ENCODE measurements at places on chromosomes 2 and 18.
A peak's percentile ranks its signal among the peaks of the same experiment; 100 is the strongest.

GRCh38 chr18:50115095-50115494 is 79.9 kb downstream of the MYO5B start:
- no peak for DNase-seq

- DNase-seq = no peak
Observed at GRCh38 chr18:23740105-23740830, 51.0 kb downstream of the LAMA3 start.

DNA sequence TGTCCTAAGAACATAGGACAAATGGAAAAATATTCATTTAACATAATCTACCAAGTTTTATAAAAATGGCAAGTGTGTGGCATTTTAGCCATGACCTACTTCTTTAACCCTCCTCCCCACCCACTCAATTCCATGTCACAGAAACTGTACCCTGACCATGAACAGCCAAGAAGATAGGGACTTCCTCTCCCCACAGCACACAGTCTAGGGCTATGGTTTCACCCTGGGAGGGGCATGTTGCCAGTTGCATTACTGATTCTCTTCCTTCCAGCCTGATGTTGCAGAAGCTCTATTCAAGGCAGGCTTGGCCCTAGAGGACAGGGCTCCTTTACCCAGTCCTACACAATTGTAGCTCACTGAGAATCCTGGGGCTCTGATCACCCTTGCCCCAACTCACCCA is 153.6 kb upstream of the KLF7 start:
- no peak for DNase-seq

- DNase-seq = no peak
Observed at GRCh38 chr18:79954791-79955190, 3.3 kb upstream of the SLC66A2 start.

GRCh38 chr2:217413193-217413592 is 553.3 kb upstream of the TNP1 start:
- no peak for DNase-seq

GRCh38 chr2:44273596-44273995 is 1.7 kb upstream of the SLC3A1 start:
- DNase-seq = no peak

DNA sequence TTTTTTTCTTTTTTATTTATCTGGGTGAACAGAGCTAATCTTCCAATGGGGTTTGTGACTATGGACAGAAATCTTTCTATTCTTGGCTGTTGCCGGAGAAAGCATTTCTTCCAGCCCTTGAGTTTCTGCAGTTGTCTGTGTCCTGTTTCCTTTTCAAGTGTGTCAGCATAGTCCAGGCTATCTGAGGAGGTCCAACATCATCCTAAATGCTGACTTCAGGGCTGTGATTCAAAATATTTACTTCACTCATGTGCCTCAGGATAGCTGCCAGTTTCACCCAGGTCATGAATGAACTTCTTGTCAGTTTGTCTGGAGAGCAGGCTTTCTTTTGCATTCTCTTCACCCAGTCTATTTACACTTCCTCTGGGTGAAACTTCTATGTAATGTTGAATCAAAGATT is 27.9 kb downstream of the ITGAV start:
- no peak for DNase-seq

DNA sequence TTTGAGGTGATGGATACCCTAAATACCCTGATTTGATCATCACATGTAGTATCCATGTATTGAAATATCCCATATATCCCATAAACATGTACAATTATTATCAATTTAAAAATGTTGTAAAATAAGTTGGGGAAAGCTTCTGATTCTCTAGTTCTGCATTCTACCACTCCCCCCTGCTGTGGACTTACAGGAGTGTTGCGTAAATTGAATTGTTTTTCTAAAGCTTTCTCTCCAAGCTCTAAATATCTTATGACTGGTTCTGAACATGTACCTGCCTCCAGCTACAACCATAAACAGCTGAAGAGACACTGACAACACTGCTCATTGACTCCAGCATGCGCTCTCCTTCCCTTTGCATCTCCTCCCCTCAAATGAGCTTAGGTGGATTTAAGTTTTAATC is 145.2 kb downstream of the MGAT5 start:
- no peak for DNase-seq

GRCh38 chr2:40395169-40396073 is 56.5 kb downstream of the SLC8A1 start:
- DNase-seq = no peak

DNA sequence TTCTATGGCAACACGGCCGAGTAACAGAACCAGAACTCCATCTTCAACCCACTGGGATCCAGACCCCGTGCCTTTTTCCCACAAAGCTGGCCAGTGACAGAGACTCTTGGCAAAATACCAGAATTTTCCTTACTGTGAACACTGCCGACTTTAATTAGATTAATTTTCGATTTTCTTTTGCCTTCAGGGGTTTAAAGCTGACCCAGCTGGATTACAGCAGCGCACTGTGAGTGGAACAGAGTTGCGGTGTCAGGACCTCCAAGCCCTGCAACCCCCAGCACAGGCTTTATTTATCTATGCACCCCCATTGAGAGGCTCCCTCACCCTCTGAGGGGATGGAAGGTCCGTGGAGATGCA is 36.4 kb downstream of the CTIF start:
- no peak for DNase-seq

DNA sequence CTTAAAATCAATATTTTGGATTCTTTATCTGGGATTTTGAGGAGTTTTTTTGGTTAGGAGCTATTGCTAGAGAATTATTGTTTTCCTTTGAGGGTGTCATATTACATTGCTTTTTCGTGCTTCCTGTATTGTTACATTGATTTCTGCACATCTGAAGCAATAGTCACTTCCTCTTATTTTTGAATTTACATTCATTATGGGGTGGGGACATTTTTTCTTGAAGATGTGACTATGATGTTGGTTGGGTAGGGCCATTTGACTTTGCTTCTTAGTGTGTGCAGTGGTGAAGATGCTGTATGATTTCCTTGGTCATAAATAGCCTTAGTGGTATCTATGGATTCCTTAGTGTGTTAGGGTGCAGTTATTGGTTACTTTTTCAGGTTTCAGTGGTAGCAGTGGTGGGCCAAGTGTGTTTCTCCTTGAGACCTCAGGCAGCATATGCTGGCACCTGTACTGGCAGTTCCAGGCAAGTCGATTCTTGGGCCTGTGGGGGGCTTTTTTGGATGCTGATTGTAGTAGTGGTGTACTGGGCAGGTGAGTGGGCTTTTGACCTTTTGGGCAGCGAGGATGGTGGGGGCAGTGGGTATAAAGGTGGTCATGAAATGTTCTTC is 61.8 kb downstream of the ARHGAP25 start:
- no peak for DNase-seq

DNA sequence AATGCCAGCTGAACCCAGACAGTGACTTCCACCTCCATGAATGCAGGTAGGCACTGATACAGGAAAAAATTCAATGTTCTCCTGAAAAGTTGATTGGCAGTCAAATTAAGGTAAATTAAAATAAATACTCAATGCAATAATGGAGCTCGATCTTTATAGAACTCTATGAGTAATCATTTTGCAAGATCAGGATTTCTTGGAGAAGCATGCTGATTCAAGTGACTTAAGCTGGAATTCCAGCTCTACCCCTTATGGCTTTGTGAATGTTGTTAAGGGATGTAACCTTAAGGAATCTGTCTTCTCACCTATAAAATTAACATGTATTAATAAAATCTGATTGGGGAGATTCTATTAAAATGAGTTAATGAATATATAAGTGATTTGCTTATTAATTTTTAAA is 145.1 kb downstream of the QPCT start:
- no peak for DNase-seq

DNA sequence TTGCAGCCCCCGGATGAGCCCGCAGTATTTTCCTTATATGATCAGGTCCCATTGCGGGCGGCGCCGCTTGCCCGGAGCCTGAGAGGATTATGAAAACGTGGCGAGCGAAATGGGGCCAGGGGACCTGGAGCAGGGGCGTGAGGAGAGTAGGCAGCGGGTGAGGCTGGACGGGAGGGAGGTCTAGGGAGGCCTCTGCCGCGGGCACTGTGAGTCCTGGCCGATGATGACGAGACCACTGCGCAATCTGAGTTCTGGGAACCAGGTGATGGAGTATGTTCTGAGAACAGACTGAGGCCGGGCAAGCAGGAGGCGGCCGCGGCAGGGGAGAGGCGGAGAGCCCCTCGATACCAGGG is 790 bp upstream of the ACAA2 start:
- DNase-seq = peak; percentile 20

DNA sequence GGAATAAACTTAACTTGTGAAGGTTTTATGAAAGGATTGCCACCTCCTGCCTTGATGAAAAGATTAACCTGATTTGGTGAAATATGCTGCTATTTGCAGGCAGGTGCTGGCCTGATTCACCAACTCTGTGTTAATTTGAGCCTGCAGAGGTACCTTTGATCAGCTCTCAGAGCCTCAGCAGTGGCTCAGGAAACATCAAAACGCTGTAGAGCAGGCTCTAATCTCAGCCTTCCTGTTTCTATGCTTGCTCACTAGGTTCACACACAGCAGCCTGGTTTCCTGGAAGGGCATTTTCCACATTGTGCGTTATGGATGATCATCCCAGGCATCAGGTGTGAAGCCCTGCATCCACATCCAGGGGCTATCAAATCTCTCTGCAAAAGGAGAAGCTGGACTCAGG is 16.9 kb downstream of the TGIF1 start:
- no peak for DNase-seq

- no peak for DNase-seq
Observed at GRCh38 chr2:3280683-3281520, 96.7 kb downstream of the EIPR1 start.

- peak; percentile 39 for DNase-seq
Observed at GRCh38 chr2:150169237-150169629, 318.2 kb downstream of the RND3 start.

DNA sequence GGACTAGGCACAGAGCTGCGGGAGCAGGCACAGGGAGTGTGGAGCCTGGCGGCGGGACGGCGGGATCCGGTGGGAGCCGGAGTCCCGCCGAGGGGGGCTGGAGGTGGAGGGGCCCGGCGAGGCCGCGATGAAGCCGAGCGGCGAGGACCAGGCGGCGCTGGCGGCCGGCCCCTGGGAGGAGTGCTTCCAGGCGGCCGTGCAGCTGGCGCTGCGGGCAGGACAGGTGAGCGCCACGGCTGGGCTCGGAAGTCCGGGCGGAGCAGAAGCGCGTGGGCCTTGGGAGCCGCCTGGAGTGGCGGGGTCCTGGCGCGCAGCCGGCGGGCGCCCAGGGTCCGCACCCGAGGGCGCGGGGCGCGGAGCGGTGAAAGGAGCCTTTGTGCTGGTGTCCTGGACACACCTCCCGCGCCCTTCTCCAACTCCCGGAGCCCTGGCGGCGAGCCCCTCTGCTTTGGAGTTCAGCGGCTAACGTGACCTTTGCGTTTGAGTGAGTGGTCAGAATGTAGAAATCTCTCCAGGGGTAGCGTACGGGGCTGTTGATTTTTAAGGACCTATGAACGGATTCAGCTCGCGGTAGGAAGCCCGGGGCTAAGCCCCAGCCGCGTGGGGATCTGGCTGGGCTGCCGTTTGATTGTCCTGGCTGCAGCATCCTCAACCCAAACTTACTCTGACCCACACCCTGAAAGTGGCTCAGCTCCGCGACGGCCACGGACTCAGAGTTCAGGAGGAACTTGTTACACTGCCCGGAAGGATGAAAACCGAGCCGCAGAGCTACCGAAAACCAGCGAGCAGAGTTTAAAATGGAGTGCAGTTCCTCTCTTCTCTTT is 448 bp downstream of the IMPA2 start:
- DNase-seq = peak; percentile 73

DNA sequence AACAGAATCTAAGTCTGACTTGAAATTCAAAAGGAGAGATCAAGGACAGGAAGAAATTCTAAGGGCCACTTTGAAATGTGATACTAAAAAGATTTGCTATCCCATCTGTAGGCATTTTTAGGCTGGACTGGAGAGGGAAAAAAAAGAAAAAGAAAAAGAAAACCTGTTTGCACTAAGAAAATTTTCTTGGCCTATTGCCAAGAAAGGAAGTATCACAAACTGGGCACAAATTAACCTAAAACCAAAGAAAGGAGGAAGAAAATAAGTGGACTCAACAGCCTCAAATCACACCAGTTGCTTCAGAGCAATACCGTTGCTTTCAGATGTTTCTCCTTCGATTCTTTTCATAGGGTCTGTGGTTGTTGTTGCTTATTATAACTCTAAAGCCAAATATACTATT is 287.9 kb upstream of the VRK2 start:
- DNase-seq = no peak

GRCh38 chr2:6764968-6765723 is 100.6 kb downstream of the CMPK2 start:
- no peak for DNase-seq

GRCh38 chr2:134591526-134591925 is 127.3 kb downstream of the TMEM163 start:
- DNase-seq = no peak

GRCh38 chr18:77207540-77207939 is 42.1 kb upstream of the GALR1 start:
- peak; percentile 27 for DNase-seq

GRCh38 chr2:161824226-161824625 is 200.0 kb downstream of the SLC4A10 start:
- no peak for DNase-seq

GRCh38 chr2:166331468-166331867 is 44.3 kb downstream of the SCN9A start:
- DNase-seq = no peak

DNA sequence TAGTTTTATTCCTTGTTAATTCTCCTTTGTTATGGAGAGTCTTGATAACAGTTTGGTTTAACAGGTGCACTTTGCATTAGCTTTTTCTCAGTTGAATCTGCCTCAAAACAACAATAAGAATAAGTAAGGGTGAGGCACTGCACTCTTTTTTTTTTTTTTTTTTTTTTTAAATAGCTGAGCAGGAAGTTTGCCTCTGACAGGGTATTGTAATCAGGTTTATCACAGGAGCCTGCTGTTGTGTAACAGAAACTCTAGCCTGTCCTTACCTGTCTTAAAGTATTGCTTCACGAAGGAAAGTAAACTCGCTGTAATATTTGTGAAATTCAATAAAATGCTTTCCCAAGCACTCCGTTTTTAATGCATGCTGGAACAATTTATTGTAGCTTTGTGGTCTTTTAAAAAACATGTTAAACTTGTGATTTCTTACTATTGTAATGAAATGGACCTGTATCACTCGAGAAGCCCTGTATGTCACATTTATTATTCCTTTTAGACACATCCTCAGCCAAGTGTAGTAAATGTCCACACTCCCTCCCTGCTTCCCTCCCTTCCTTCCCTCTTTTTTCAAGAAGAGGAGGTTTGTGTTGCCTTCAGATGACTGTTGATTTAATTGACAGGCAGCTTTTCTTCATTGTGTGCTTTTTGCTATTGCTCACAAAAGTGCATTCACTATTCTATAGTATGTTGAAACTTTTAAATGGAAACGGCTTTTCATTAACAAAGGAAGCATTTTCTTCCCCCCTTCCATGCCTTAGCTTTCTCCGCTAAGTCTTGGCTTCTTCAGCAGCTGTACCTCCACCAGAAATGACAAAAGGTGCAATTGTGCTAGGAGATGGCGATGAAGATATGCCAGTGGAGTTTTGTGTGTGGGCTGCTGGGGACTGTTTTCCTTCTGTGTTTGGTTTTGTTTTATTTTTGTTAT is 52.7 kb downstream of the TAF1B start:
- no peak for DNase-seq

GRCh38 chr2:124333784-124334183 is 308.7 kb downstream of the CNTNAP5 start:
- DNase-seq = no peak

GRCh38 chr18:44065206-44065605 is 615.5 kb upstream of the SETBP1 start:
- no peak for DNase-seq
